ENCODE measurements at places on chromosomes 6 and 20.

GRCh38 chr20:10218536-10219451 is at the start of gene SNAP25:
TSS of gene SNAP25 (plus strand) at chr20:10218830. CDS start at chr20:10275492, 56,662 bp downstream.
- DNase-seq = no peak

DNA sequence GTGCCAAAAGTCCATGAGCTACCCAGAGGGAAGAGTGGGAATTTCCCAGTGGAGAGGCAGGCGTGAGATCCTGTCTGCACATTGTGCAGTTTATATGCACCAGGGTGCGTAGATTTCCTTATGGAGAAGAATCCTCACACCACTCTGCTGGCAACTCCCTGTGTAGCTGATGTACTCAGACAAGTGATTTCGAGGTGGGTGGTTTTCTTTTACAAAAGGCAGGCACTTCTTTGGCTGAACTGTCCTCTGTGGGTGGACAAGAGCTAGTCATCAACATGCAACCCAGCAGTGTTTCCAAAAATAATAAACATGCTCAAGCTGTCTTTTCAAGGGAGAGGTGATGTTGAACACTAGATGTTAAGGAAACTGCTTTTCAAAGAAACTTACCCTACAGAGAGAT is 121.7 kb upstream of the NXT1 start:
- no peak for DNase-seq

DNA sequence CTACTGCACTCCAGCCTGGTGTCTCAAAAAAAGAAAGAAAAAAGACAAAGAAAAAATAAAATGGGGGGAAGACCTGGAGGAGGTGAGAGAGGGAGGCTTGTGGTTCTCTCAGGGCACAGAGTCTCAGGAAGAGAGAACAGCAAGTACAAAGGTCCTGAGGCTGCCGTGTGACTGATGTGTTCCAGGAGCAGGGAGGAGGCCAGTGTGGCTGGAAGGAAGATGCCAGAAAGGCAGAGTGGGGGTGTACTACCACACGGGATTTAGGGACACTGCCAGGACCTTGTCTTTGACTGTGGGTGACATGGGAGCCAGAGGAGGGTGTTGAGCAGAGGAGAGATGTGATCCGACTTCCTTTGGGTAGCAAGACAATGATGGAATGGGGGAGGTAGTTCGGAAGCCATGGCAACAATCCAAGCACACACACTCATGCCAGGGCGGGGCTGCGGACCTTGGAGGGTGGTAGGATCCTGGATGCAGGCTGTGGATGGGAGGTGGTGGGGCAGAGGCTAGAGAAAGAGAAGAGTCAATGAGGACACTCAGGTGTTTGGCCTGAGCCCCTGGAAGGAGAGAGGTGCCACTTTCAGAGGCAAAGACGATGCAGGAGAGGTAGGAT is 136.4 kb upstream of the PTPN1 start:
- DNase-seq = no peak

GRCh38 chr6:139236105-139236504 is 55.7 kb downstream of the TXLNB start:
- DNase-seq = no peak

- DNase-seq = no peak
Observed at GRCh38 chr6:45678285-45678607, 300.5 kb upstream of the SUPT3H start.

DNA sequence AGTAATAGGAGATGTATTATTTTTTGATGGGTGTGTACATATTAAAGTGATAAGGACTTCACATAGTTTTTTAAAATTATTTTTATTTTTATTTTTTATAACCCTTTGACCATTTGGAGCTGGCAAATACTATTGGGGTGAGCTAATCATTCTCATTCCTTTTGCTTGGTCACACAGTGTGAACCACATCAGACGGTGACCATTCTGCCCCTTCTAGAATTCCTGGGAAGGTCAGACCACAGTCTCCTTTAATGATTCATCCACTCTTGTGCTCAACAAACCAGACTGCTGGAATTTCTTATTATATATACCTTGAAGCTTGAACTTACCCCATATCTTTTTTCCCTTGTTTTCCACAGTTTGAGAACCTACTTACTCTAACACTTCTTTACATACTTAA is 23.9 kb upstream of the PRL start:
- DNase-seq = no peak

DNA sequence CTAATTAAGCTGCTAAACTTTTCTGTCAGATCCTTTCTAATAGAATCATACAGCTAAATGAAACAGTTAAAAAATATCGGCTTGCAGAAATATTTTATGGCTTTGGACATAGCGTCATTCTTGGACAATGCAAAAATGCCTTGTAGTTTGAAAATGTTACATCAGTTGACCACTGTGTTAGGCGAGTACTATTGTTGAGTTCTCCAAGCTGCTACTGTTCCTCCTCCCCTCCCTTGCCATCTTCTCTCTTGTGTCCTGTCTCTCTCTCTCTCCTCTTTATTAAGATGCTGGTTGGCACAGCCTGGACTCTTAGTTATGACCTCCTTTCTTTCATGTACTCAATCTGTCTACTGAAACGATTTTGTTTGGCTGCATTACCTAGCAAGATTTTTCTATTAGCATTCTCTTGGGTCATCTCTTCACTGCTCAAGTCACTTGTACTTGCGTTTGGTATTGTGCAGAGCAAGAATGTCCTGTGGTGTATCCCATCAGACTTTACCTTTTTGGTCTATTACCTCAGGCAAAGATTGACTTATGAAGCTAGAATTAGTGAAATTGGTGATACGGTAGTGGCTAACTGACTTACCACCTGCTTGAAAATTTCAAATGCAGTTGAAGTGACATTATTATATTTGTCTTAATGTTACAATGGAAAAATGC is 127.9 kb downstream of the FARS2 start:
- no peak for DNase-seq

DNA sequence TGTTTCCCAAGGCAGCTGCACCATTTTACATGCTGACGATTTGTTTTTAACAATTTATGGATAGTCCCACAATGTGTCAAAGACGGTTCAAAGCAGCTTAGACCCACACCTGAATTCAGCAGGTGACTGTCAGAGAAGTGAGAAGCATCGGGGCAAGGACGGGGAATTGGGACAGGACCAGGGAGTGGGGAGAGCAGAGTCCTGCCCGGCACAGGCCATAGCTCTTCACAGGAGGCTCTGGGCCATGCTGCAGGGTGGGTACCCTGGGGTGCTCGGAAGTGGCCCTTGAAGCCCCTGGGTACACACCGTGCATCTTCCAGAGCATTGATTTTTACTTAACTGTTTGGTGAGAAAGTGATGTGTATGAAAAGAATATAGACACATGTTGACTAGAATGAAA is 33.2 kb upstream of the PHACTR3 start:
- DNase-seq = no peak

- DNase-seq = no peak
Observed at GRCh38 chr6:34517461-34517881, 38.7 kb downstream of the SPDEF start.

- no peak for DNase-seq
Observed at GRCh38 chr6:99185525-99185924, 163.9 kb downstream of the FAXC start.

GRCh38 chr6:159831373-159831679 is 31.2 kb downstream of the PNLDC1 start:
- DNase-seq = no peak

- DNase-seq = no peak
Observed at GRCh38 chr6:151229401-151230276, 10.1 kb upstream of the AKAP12 start.

GRCh38 chr6:106629859-106630163 is 433 bp downstream of the QRSL1 start:
- no peak for DNase-seq

GRCh38 chr6:30940361-30940986 is at the start of gene MUCL3:
TSS of gene MUCL3 (plus strand) at chr6:30940973. CDS start at chr6:30941000, 27 bp downstream.
- DNase-seq = no peak

GRCh38 chr20:37703035-37703845 is 9.4 kb downstream of the CTNNBL1 start:
- DNase-seq = no peak

GRCh38 chr6:135183002-135183531 is 2.0 kb downstream of the MYB start:
- DNase-seq = no peak

DNA sequence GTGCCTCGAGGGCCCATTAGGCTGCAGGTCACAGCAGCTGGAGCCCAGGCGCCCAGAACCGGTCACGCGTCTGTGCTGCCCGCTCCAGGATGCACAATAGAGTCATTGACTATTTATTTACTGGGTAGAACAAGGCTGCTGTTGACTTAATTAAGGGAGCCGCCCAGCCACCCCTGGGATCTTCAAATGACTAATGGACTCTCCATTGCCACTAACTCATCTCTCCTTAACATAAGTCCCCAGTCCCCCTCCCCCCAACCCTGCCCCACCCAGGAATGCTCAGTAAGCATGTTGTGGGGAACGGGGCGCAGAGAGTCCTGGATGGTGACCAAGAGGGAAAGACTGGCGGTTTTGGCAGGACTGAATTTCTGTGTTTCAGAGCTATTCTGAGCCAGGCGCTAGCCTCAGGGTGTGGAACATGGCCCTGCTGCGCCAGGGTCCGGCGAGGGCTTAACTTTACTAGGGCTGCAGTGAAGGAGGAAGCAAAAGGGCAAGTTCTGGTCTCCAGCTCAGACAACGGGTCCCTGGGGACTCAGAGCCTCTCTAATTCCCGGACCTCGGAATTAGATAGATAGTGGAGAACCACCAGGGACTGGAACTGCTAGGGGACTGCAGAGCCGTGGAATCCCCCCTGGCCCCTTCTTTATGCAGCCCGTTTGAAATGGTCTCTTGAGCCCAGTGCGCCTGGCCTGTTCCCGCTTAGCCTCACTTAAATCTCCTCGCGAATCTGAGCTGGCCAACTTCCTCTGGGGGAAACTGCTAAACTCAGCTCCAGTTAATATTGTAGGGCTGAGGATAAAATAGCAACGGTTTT is 1.5 kb upstream of the GRIK2 start:
- no peak for DNase-seq

DNA sequence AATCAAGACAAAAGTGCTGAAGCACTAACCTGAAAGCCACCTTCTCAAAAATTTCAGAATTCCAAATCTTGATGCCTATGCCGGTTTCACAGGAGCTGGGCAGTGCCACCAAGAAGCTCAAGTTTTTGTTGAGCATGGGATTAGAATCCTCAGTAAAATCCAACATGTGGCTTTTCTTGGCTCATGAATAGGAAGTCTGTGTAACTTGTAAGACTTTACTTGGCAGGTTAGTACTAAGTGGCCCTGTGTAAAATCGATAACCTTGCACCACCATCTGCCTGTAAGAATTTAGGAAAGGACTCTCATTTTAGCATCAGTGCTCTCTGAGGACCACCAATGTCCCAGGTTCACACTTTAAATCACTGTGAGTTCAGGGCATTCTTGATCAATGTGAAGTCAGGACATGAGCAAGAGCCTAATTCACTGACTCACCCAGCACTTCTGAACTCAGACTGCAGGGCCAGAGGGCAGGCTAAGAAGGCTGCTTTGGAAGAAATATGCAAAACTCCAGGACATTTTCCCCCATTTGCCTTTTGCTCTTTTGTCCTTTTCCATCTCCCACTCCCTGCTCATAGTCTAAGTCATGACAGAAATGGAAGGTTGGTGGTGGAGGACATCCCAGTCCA is 113.2 kb downstream of the EDN1 start:
- DNase-seq = no peak

GRCh38 chr6:157223021-157223430 is 100.3 kb downstream of the TMEM242 start:
- DNase-seq = no peak

GRCh38 chr6:135875446-135875845 is 23.9 kb downstream of the PDE7B start:
- DNase-seq = no peak

- DNase-seq = no peak
Observed at GRCh38 chr6:17580518-17581048, 19.5 kb upstream of the FAM8A1 start.

Measured in esophagus squamous epithelium (tissue), 5 donors.